ENCODE measurements at places on chromosomes 3 and 15.

- no peaks in the 10 kb centered on the region for H3K4me1 ChIP-seq
- no peaks in the 10 kb centered on the region for H3K36me3 ChIP-seq
- no peak overlapping the region for H3K27ac ChIP-seq
- no peak overlapping the region for H3K4me3 ChIP-seq
- H3K27me3 ChIP-seq: no peaks in the 10 kb centered on the region
These were observed 21.6 kb downstream of the ATP2B2 start for GRCh38 chr3:10483686-10484345.

DNA sequence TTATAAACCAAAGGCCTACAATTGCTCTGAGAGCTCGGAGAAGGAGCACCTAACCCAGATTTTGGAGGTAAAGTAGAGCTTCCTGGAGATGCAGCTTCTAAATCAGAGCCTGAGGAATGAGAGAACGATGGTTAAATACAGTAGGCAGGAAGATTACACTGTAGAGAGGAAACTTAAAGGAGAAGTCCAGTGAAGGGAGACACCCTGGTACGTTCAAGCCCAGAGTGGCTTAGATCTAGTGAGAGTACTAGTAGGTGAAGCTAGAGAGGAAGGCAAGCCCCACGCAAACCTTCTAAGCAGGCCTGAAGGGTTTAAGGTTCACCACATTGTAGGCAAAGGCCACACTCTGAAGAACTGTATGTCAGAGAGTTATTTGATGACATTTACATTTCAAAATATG, 33.4 kb downstream of the SLC49A4 start:
- no peak overlapping the region for H3K27ac ChIP-seq
- no peak for DNase-seq
- H3K36me3 ChIP-seq: peaks cover 10% of the 10 kb centered on the region
- H3K4me3 ChIP-seq: no peak overlapping the region

GRCh38 chr3:41518626-41519025, 319.3 kb downstream of the CTNNB1 start:
- DNase-seq: no peak
- H3K36me3 ChIP-seq: no peaks in the 10 kb centered on the region
- no peak overlapping the region for H3K27ac ChIP-seq

- H3K27me3 ChIP-seq: peaks cover 6% of the 10 kb centered on the region
- no peaks in the 10 kb centered on the region for H3K4me1 ChIP-seq
- H3K36me3 ChIP-seq: no peaks in the 10 kb centered on the region
- no peak overlapping the region for H3K4me3 ChIP-seq
- DNase-seq: no peak
- no peak overlapping the region for H3K27ac ChIP-seq
These were observed 36.1 kb downstream of the BNC1 start for GRCh38 chr15:83248151-83249029.

- no peaks in the 10 kb centered on the region for H3K36me3 ChIP-seq
- H3K27me3 ChIP-seq: no peaks in the 10 kb centered on the region
- no peak overlapping the region for H3K27ac ChIP-seq
- H3K4me3 ChIP-seq: no peak overlapping the region
These were observed 1350.2 kb downstream of the ZPLD1 start for GRCh38 chr3:103785017-103785416.

DNA sequence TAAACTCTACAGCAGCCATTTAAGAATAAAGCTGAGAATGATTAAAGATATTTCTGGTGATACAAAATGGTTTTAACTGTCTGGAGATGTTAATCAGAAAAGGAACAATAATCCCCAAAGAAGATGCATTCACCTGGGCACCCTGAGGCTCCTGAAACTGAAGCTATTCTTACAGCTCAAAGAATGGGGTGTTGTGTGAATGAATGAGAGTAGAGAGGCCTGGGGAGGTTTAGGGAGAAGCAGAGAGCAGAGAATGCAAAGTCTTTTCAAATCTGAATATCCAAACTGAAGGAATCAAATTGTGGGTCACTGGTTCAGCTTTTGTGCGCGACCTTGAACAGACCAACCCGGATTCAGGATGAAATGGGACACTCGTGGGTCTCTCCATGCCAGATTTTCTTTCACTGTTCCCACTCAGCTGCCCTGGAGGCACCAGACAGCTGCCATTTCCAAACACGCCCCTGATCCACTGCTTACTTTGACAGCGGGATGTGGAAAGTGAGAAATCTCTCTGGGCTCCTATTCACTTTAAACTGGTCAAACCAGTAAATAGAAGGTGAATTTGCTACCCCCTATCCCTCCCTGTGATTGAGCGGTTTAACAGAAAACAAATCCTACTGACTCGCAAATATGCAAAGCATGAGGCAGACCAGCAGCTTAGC, 485.5 kb upstream of the THBS1 start:
- DNase-seq: peak; percentile 73
- H3K27me3 ChIP-seq: no peaks in the 10 kb centered on the region
- H3K27ac ChIP-seq: peak overlapping the region; percentile 54
- H3K4me3 ChIP-seq: peak overlapping the region; percentile 3

Data from SJCRH30 (cell line).